ENCODE measurements at places on chromosomes 13 and 19.

GRCh38 chr13:96299235-96299634 lies 209.3 kb downstream of the HS6ST3 start:
- no peak for DNase-seq

GRCh38 chr19:51547397-51548212 lies 16.1 kb upstream of the SIGLEC6 start:
- DNase-seq, result no peak

- DNase-seq, result peak; percentile 45
Observed at GRCh38 chr19:45863840-45864628, at the start of gene FOXA3. FOXA3 (plus strand) TSS chr19:45864326; CDS start chr19:45864457, 131 bp downstream.

GRCh38 chr13:36341718-36342117 lies 4.5 kb downstream of the SPART start:
- DNase-seq, result no peak

DNA sequence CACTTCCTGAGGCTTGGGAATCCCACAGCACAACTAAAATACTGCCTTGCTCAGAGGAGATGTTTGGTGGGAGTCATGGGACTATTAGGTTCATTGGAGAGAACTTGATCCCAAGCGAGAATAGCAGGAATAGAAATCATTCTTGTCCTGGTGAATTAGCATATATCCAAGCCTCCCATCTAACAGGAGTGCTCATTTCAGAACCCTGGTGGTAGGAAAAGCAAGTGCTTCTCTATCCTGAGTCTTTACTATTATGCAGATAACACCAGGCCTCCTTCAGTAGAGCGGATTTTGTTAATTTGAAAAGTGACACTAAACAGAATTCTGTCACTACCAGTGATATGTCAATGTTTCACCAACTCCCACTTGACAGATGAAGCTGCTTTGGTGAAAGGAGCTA lies 199.5 kb downstream of the ATP8A2 start:
- DNase-seq, result no peak

DNA sequence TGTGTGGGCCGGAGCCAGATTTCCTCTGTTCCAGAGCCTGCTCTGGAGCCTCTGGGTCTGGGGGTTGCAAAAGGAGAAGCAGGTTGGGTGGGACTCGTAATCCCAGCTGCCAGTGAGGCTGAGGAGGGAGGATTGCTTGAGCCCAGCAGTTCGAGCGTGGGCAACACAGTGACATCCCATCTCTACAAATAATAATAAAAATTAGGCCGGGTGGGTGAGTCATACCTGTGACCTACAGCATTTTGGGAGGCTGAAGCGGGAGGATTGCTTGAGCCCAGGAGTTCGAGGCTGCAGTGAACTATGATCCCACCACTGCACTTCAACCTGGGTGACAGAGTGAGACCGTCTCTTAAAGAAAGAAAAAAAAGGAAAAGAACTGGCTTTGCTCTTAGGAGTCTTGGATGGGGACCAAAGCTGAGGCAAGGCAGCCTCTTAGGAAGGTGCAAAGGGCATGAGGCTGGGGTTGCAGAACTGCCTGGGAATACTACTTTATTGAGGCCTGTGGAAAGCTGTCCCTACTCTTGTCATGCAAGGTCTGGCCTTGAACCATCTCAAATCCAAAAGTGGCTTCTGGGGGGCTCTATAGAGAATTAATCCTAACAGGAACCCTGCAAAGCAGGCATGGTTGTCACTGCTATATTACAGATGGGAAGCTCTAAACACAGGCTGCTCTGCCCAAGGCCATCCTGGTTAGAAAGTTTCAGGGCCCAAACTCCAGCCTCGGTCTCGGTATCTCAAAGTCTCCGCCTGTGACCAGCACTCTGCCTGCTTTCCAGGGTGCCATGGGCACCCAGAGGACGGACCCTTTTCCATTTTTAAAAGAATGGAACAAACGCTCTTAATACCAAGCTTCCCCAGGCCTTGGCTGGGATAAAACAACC lies 880 bp upstream of the C19orf12 start:
- DNase-seq, result no peak

GRCh38 chr19:35805526-35806102 lies 7.0 kb downstream of the PRODH2 start:
- no peak for DNase-seq

- peak; percentile 75 for DNase-seq
Observed at GRCh38 chr13:99434258-99434788, 66.9 kb upstream of the TM9SF2 start.

- peak; percentile 75 for DNase-seq
Observed at GRCh38 chr19:1512671-1513498, at the start of gene ADAMTSL5. ADAMTSL5 (minus strand) TSS chr19:1513019; CDS start chr19:1510943, 2,076 bp downstream.

GRCh38 chr19:35601971-35602370 lies 10.6 kb upstream of the HAUS5 start:
- DNase-seq, result no peak

DNA sequence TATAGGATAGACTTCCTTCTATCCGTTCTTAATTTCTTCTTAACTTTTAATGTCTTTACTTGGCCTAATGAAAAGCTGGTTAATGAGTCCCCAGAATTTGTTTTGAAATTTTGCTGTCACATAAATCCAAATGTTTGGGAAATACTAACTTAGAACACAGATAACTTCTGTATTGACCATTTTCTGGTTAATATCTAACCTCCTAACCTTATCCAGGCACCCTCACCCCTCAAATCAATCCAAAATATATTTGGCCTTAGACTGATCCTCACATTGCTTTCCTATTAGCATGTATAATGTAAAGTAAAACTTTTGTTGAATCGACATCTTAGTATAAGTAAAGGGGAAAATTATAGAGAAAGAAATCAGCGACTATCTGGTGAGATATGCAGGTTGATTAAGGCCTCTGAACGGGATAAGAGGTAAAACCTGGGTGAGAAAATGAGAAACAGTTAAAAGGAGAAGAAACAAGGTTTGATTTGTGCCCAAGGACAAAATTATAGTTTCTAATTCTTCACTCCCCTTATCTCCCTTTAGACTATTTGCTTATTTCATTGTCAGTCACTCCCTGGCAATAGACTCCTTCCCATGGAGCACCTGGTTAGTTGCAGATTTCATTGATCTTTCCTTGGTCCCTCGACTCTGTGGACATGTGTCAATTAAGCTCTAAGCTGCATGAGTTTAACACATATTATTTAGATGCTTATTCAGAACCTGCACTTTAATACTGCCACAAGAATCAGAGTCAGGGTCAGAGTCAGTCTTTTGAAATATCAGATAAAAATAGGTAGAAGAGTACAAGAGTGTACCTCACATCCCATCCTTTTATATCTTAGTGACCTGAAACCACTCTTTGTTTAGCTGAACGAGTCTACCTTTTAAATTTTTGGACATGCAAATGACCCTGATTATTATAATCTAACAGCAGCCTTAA lies 119.2 kb upstream of the MLNR start:
- no peak for DNase-seq

DNA sequence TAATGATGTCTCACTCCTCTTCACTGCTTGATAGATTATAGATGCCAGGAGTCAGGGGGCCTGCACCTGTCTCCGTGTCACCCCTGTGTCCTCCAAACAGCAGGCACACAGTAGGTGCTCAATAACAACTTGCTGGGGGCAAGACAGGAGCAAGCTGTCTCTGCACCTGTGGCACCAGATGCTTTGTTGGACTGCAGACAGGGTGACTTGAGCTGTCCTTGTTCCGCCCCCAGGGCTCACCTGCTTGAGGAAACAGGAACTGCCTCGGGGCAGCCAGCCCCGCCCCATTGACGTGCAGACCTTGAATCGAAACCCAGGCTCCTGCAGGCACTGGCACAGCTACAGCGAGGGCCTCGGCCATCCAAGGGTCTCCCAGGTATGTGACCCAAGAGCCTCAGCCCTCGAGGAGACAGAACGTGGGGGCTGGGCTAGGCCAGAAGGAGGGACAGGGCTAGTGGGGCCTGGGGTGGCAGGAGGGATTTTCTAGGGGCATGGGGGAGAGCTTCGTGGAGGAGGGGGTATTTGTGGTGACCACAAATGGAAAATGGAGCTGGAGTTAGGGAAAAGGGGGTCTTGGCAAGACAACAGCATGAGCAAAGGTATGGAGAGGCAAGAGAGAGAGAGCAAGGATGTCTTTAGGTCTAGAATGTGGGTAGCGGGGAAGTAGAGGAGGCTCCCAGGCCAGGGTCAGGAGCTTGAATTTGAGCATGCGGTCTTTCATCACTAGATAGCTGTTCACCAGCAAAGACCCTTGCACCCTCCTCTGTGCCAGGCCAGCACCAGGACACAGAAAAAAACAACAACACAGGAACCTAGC lies at the start of gene HSH2D:
TSS of gene HSH2D (plus strand) at position 287 of the 817 bp plus-strand sequence. CDS start 5,066 bp downstream, outside the sequence.
- DNase-seq, result peak; percentile 68

GRCh38 chr13:21595546-21595822 lies 8.5 kb downstream of the MICU2 start:
- DNase-seq, result no peak

GRCh38 chr13:98822225-98822606 lies 69.7 kb upstream of the SLC15A1 start:
- no peak for DNase-seq

- no peak for DNase-seq
Observed at GRCh38 chr19:4906963-4907362, 2.3 kb upstream of the UHRF1 start.

DNA sequence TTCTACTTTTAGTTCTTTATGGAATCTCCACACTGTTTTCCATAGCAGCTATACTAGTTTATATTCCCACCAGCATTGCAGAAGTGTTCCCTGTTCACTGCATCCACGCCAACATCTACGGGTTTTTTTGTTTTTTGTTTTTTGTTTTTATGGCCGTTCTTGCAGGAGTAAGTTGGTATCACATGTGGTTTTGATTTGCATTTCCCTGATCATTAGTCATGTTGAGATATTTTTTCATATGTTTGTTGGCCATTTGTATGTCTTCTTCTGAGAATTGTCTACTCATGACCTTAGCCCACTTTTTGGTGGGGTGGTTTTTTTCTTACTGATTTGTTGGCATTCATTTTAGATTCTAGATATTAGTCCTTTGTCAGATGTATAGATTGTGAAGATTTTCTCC lies 89.7 kb downstream of the FRY start:
- no peak for DNase-seq

GRCh38 chr19:48749571-48750198 lies 2.8 kb downstream of the FUT1 start:
- DNase-seq, result no peak

DNA sequence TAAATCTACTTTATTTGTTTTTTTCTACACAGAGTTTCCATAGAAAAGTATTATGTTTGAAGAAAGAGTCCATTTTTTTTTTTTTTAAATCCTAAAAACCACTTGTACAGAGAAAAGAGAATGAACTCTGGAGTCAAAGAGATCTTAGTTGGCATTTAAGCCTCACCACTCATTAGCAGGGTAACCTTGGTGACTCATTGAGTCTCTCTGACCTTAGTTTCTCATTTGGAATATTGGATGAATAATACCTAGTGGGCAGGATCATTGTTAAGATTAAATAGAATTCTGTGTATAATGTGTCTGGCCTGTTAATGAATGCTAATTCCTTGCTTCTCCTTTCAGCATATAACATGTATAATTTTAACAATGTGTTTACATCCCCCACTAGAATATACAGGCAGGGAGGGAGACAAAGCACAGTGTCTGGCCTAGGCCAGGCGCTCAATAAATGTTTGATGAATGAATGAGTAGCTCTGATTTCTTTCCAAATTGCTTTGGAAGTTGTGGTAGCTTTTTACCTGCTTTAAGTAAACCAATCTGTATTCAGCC lies 48.7 kb upstream of the MYCBP2 start:
- DNase-seq, result no peak

DNA sequence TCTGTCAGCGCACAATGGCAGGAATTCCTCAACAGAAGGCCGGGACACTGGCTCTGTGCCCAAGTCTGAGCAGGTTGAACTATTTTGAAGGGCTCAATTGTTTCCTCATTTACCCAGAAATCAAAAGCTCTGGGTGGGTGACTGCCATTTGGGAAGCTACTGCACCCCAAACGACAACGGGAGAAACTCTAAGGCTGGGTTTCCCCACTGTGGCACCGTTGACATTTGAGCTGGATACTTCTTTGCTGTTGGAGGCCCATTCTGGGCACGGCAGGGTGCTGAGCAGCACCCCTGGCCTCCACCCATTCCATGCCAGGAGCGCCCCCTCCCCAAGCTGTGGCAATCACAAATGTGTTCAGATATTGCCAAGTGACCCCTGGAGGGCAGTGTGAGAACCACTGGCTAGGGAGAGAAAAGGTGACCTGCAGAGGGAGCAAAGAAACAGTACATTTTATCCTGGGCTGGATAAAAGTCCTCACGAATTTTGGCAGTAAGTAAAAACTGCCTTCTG lies 62.5 kb downstream of the RFX2 start:
- DNase-seq, result no peak

DNA sequence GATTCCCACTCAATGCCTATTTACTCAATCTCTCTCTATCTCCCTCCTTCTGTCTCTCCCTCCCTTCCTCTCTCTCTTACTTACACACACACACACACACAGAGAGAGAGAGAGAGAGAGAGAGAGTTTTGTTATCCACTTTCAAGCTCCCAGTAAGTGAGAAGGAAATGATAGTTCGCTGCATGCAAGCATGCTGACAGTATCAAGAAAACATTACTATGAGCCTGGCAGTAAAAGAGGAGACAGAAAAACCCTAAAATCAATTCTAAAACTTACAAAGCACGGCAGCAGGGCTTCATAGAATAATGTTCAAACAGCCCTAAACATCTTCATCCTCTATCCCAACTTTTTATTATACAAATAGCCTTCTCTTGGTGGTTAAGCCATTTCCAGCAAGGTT lies 171.9 kb downstream of the FOXO1 start:
- no peak for DNase-seq

GRCh38 chr19:4908781-4909155 lies 533 bp upstream of the UHRF1 start:
- no peak for DNase-seq

- DNase-seq, result no peak
Observed at GRCh38 chr13:50691176-50691680, 152.3 kb downstream of the DLEU7 start.

- no peak for DNase-seq
Observed at GRCh38 chr13:104810242-104810641, 1725.2 kb downstream of the EFNB2 start.

DNA sequence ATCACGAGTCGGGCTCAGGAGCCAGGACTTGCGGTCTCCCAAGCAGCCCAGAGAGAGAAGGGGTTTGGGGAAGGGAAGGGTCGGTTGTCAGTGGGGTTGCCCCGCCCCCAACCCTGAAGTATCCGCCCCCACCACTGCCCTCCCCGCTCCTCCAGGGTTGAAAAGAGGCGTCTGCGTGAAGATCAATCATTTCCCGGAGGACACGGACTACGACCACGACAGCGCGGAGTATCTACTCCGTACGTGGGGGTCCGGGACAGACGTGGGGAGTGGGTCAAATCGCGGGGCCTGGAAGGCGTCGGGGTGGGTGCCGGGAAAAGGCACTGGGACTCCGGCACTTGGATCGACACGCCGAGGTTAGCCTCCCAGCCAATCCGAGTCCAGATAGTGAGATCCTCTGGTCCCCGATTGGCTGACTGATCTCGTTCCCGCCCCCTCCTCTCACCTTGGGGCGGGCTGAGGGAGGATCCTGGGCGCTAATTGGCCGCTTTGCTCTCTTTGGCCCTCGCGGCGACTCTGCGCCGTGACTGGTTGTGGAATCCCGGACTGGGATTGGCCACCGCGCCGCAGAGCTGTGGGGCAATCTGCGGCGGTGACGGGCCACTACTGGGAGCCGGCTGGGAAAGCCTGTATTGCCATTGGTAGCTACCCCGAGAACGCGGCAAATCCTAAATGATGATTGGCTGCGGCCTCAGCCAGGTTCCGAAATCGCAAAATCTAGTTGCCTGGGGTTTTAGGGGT lies 13.3 kb upstream of the CACNG6 start:
- DNase-seq, result peak; percentile 46

GRCh38 chr19:13430790-13431582 lies 75.3 kb downstream of the CACNA1A start:
- DNase-seq, result peak; percentile 32
